GM18507 (cell line): ENCODE measurements at places on chromosomes 11 and 22.

DNA sequence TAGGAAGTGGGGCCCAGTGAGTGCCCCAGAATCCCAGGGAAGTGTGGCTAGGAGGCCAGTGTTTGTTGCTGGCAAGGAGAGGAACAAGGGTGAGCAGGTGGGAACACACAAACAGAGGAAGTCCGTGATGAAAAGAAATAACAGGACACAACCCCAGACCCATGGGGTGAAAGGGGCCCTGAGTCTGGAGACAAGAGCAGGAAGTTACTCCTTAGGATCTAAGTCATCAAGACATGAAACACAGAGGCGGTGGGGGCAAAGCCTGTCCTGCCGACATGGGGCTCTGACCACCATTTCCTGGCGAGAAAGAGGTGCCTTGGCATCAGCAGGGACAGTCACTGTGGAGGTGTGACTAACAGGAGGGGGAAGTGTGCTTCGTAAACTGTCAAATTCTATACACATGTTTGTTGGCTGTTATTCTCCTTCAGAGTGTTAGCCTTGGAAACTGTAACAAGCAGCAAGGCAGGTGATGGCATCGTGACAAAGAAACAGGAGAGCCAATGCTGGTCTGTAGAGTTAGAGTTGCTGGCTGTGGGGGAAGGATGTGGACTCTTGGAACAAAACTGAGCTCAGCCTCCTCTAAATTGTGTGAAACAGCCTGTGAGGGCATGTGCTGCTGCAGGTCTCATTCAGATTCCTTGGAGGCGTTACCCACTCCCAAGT is 21.7 kb downstream of the CHST1 start:
- DNase-seq = no peak

DNA sequence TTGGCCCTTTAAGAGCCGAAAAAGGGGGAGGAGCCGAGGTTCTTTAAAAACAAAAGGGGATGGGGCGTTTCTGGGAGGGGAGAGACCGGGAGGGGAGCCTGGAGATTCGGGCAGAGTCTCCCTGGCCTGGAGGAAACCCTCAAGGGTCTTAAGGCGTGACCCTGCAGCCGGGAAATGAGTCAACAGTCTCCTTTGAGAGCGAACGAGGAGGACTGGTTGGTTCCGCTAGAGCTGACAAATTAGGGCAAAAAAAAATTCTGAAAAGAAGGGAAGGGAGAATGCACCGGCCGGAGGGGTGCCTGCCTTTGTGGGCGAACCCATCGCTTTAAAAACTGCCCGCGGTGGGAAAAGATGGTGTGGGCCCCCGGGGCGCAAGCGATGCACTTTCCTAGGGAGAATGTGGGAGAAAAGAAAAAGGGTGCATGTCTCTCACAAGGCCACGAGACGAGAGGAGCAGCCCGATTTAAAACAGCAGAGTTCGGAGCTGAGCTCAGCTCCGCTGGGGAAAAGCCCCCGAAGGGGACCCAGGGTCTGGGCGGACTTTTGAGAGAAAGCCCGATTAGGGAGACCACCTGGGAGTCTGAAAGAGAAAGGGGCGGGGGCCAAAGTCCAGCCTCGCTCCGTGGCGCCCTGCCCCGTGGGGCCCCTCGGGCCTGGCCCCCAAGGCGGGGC is 874 bp downstream of the ZFTA start:
- no peak for DNase-seq

DNA sequence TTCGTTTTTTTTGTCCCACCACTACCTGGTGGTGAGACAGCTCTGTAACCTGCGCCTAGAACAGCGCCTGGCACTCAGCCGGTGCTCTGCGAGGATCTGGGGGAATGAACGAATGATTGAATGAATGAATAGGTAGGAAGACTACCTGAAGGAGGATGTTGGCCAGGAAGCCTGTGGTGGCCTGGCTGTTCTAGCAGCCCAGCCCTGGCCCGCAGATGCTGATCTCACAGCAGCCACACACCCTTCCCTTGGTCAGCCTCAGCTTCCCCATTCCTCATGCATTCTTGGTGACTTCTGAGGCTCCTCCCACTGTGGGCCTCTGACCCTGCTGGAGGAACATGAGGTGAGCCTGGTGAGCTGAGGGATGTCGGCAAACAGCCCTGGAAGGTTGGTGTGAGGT is 3.7 kb downstream of the TRPM5 start:
- DNase-seq = no peak

- no peak for DNase-seq
Observed at GRCh38 chr11:41081756-41082285, 377.6 kb downstream of the LRRC4C start.

DNA sequence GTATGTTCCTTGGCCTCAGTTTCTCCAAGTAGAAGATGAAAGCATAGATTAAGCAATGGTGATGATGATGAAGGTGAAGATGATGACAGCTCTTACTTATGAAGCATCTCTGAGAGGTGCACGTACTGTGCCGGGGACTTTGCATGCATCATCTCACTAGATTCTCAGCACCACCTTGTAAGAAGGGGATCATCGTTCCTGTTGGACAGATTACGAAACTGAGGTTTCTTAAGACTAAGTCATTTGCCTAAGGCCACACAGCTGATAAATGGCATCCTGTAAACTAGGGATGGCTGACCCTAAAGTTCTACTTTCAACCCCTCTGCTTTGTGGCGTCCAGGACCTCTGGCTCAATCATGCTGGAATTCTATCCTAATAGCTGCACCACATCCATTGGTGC is 8.7 kb downstream of the MS4A15 start:
- no peak for DNase-seq

DNA sequence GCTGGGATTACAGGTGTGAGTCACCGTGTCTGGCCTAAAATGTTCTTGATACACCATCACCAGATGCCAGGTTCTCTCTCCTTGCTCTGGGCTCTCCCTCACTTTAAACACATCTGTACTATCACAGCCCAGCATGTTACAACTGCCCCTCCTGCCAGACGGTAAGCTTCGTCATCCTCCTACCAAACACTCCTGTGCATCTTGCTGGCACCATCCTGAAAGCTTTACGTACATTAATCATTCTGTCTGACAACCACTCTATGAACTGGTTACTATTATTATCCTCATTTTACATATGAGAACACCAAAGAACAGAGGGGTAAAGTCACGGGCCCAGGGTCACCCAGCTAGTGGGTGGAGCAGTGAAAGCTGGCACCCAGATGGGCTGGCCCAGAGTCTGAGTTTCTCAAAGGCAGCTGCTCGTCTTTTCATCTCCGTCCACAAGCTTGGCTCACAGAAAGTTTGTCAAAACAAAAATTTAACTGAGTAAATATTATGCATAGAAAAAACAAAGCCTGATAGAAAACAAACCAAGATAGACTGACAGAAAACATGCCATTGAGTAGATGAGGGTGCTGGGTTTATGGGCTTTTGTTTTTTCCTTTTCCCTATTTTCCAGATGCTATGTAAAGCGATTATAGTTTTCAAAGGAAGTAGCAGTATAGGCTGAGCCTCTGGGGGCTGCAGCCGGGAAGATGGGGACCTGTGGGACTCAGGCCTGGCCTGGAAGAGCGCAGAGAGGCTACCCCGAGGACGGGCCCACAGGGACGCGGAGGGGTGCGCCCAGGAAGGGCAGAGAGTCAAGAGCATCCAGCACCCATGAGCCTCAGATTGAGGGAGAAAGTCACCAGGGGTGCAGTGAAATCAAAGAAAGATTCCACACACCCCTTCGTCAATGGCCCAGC is 9.5 kb downstream of the PLA2G6 start:
- DNase-seq = no peak

- no peak for DNase-seq
Observed at GRCh38 chr11:103325686-103326069, 216.5 kb downstream of the DYNC2H1 start.

DNA sequence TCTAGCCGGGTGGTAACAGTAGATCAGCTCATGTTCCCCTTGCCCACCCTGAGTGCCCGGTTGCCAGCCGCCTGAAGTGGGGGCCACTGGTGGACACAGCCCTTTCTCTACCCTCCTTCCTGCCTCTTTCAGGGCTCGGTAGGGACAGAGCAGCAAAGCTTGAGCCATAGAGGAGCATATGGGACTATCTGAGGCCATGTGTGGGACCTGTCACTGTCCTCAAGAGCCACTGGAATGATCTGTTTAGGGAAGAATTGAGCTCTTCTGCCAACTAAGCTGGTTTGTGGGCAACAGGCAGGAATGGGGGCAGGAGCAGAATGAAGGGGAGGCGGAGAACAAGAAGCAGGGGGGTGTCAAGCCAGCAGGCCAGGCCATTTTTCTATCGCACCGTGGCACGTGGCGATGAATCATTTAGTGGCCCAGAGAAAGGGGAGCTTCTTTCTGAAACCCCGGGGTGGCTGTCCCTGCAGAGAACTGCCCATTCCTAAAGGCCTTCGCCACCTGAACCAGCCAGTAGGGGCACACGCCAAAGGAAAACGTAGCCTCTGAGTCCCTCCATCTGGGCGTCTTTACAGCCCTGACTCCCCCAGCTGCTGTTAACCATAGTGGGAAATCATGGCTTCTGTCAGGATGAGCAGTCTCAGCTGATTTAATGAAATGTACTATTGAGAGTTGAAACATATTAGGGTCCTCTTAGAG is 8.8 kb downstream of the ASPHD2 start:
- no peak for DNase-seq

GRCh38 chr11:75033916-75034315 is 45.2 kb downstream of the NEU3 start:
- DNase-seq = no peak

- no peak for DNase-seq
Observed at GRCh38 chr11:61369372-61370348, 7.5 kb downstream of the TMEM138 start.

- peak; percentile 29 for DNase-seq
Observed at GRCh38 chr11:61545341-61545740, 35.5 kb downstream of the SYT7 start.

- no peak for DNase-seq
Observed at GRCh38 chr11:100753172-100753543, 66.1 kb downstream of the ARHGAP42 start.

GRCh38 chr22:39414886-39415285 is 15.3 kb downstream of the TAB1 start:
- DNase-seq = no peak

DNA sequence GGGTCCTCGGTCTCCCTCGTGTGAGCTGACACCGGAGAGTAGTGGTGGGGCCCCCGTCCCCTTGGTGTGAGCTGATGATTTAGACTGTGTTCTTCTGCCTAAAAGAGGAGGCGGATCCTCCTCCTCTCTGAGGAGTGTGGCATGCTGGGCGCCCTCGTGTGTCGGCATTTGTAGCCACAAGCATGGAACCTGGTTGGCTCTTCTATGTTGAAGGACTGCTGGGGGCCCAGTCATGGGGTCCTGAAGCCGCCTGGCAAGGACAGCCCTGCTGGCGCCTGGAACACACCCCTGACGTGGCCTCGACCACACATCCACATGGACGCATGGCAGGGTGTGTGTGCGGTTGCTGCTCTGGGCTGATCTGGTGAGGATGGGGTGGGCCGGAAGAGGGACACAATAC is 50.2 kb downstream of the AP2A2 start:
- no peak for DNase-seq

DNA sequence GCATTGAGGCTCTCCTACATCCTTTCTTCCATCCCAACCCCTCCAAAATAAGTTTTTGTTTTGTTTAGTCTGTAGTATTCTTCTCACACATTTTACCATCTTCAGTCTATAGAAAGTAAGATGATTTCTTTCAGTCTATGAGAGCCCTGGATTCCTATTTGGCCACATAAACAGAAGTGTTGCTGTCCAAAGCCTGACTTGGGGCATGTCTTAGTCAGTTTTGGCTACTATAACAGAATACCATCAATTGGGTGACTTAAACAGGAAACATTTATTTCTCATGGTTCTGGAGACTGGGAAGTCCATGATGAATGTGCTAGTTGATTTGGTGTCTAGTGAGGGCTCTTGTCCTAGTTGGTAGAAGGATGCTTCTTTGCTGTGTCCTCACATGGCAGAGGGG is 146.8 kb upstream of the DDI1 start:
- DNase-seq = no peak

GRCh38 chr22:38614332-38615063 is 41.7 kb downstream of the FAM227A start:
- no peak for DNase-seq

- DNase-seq = no peak
Observed at GRCh38 chr22:24410110-24410856, 17.1 kb upstream of the ADORA2A start.

DNA sequence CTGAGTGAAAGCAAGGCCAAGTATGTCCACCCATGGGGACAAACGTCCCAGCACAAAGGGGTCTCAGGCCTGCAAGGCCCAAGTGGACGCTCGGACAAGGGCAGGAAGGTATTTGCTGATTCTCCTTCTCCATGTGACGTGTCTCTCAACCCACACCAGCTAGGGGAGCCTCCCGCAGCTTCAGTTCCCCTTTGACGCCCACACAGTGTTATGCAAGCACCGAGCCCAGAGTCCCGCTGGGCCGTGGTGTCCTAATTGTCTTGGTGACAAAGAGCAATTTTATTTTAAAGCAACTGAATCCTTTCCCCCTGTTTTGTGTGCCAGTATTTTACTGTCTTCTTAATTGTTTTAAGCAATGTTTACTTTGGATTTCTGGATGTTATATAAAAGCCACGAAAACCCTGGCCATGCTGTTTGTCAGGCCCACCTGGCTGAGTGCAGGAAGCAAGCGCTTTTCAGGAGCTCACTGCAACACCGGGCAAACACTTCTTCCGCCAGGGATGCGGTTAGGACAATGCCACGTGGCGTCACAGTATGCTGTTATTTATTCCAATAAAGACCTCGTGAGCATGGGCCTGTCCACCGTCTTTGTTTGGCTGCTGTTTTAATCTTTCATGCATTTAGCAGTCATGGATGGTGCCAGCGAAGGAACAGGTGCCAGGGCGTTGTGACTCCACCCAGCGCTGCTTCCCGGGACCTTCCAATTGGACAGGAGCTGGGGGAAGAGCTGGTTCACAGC is 8.2 kb upstream of the PARVG start:
- peak; percentile 63 for DNase-seq

- no peak for DNase-seq
Observed at GRCh38 chr22:40684728-40685127, 5.4 kb downstream of the MCHR1 start.

- no peak for DNase-seq
Observed at GRCh38 chr11:27084518-27084917, 43.9 kb downstream of the BBOX1 start.

GRCh38 chr11:34147581-34147980 is 42.2 kb downstream of the NAT10 start:
- DNase-seq = no peak

GRCh38 chr11:127063241-127063640 is 62.7 kb upstream of the KIRREL3 start:
- DNase-seq = no peak

DNA sequence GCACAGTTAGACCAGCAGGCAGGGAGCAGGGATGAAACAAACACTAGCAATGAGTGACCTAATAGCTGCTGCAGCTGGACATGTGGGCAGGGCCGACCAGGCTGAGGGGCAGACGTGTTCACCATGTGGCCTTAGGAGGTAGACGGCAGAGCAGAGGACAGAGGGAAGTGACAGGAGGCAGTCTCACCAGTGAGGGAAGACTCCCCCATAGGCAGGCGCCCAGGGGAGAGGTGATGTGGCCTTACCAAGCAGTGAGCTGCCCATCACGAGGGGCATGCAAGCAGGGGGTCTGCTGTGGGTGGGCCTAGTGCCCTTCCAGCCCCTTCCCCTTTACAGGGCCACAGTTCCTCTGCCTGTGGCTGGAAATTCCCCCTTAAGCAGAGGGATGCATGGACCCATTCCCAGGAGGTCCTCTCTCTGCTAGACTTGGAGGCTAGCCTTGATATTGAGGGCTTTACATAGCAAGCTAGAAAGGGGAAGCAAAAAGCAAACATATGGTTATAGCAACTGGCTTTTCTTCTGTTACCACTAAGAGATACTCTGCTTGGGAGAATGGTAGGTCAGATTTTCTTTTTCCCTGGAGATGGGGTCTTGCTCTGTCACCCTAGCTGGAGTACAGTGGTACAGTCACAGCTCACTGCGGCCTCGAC is 67.6 kb downstream of the MPPED1 start:
- no peak for DNase-seq

- DNase-seq = no peak
Observed at GRCh38 chr22:22167791-22168189, 76.8 kb upstream of the VPREB1 start.
